ENCODE measurements at places on chromosomes 4 and X. TPM values are rescaled to one million over a fixed set of nuclear protein-coding genes. Genes with fewer than 3 reads are reported as not detected.

GRCh38 chr4:105504744-105505143 lies 30.9 kb upstream of the PPA2 start:
- DNase-seq, result no peak

DNA sequence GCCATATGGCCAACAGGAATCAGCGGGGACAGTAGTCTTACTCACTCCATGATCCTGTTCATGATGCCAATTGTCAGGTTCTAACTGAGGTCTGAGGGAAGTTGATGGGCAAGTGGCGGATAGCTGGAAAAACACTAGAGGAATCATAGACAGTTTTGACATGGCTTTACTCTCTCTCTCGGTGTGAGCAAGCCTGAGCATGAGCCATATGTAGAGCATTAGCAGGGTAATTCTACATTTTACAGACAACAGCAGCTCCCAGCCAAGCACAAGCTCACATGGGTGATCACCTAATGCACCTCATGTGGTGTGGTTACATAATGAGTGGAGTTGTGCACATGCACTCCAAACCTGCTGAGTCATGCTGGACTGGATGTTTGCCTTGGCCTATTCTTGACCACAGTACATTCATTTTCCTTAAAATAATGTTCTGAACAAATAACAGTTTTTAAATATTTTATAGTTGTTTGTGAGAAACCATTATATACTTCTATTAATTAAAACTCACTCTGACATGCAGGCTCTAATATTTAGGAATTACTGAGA lies 429.2 kb downstream of the GPAT3 start:
- DNase-seq, result no peak

DNA sequence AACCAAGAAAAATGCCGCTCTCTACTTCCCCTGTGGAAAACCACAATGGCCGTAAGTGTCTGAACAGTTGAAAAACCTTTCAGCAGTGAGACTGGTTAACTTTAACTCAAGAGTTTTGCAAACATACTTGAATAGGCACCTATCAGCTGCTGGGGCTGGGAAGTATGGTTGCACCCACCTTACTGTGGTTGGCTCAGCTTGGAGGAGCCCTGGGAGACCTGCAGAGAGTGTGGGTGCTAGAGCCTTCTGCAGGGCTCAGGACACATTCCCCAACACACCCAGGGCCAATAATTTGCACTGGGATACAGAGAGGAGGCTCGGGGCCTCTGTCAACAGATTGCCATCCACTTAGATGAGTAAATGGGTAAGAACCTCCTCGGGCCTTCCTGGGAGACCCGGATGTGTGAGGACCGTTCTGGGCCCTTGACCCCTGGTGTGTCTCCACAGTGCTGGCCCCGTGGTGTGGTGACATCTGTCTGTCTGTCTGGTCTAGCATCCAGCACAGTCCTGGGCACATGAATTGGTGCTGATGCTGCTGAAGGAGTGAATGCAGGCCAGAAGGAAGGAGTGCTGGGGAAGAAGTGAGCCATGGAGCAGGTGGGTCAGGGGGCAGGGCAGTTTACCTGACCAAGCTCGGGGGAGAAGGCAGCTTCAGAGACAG lies 46.5 kb downstream of the MAGEA1 start:
- no peak for DNase-seq

DNA sequence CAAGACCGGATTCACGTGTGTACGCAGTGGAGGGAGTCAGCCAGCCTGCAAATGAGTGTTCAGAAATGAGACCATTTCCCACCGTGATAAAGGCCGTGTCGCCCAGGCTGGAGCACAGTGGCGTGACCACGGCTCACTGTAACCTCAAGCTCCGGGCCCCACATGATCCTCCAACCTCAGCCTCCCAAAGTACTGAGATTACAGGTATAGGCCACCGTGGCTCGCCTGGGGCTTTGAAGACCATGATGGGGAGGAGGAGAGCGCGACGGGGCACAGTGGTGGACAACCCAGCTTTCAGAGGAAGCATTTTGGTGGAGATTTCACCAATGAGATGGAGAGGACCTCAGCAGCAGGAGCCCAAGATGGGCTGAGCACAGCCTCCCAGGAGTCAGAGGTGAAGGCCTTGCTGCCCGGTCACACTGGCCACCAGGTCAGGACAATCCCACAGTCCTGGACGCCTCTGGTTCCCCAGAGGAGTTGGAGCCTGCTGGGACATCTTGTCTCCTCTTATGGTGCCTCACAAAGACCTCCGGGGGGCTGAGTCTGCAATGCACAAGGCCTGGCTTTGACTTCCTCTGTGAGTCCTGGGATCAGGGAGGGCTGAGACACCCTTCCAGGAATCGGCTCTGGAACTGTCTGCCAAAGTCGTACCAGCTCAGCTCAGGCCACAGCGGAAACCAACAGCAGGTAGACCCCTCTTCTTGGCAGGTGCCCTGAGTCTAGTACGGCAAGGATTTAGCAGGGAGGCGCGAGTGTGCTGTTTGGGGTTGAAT lies 22.4 kb upstream of the MXD4 start:
- no peak for DNase-seq

GRCh38 chrX:121854614-121854911 lies 807.2 kb downstream of the GLUD2 start:
- no peak for DNase-seq

DNA sequence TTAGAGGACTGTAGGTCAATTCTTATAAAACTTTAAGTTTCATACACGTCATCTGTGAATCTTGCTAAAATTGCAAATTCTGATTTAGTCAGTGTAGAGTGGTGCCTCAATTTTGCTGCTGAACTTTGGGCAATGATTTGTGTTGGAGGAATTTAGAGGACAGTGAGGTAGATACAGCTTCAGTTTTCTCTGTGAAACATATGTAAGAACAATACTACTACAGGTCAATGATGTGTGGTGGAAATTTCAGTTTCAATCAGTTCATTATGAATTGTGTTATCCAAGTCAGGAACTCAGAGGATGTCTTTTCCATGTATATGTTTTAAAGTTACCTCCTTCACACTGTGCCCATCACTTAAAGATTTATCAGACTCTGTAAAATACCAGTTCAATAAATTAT lies 1597.8 kb upstream of the PCDH10 start:
- DNase-seq, result no peak

DNA sequence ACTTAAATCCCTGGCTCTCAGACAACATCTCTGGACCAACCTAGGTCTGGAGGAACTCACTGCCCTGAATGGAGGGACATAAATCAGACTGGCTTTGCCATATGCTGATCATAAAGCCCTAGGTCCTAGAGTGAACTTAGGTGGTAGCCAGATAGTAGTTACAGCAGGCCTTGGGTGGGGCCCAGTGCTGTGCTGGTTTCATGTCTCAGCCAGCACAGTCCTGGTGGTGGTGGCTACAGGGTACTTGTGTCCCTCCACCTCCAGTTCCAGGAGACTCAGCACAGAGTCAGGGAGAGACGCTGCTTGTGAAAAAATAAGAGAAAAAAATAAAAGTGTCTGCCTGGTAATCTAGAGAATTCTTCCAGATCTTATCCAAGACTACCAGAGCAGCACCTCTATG lies 40.3 kb downstream of the GSX2 start:
- DNase-seq, result no peak

DNA sequence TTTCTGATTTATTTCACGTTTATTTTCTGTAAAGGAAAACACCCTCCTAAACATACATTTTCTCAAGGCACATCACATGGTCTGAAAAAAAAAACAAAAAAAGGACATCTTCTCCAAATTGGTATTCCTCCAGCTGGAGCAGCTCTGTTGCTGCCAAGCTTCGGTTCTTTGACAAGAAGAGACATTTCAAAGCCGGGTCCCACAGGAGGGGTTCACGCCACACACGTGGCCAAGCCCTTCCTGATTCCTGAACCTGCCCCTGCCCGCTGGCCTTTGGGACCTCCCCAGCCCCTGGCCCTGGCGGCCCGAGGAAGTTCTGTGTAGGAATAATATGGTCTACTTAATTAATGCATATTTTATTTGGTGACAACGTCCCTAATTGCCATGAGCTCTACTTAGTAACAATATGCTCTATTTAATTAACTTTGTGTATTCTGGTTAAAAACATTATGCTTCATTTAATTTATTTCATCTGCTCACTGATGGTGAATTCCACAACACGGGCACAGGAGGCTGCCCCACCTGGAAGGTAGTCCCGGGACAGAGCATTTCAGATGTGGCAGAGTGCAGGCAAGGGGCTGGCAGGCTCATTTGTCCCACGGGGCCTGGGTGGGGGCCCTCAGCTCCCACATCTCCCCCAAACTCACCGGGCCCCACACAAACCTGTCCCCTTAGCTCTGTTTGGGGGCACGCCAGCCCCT lies 5.4 kb upstream of the RGS12 start:
- no peak for DNase-seq

Gene NSUN7
- total RNA-seq, result 6.0 TPM

Measured in omental fat pad (tissue), 4 donors.